ENCODE measurements at places on chromosomes 11 and 22.

GRCh38 chr11:75986966-75987365, 172.0 kb downstream of the UVRAG start:
- DNase-seq, result no peak

GRCh38 chr11:32317643-32318042, 117.7 kb downstream of the WT1 start:
- no peak for DNase-seq

GRCh38 chr11:25576320-25576719, 755.6 kb upstream of the ANO3 start:
- no peak for DNase-seq

- DNase-seq, result no peak
Observed at GRCh38 chr22:45082795-45083194, 73.0 kb upstream of the PHF21B start.

GRCh38 chr11:109795234-109795633, 298.0 kb upstream of the ZC3H12C start:
- DNase-seq, result no peak

DNA sequence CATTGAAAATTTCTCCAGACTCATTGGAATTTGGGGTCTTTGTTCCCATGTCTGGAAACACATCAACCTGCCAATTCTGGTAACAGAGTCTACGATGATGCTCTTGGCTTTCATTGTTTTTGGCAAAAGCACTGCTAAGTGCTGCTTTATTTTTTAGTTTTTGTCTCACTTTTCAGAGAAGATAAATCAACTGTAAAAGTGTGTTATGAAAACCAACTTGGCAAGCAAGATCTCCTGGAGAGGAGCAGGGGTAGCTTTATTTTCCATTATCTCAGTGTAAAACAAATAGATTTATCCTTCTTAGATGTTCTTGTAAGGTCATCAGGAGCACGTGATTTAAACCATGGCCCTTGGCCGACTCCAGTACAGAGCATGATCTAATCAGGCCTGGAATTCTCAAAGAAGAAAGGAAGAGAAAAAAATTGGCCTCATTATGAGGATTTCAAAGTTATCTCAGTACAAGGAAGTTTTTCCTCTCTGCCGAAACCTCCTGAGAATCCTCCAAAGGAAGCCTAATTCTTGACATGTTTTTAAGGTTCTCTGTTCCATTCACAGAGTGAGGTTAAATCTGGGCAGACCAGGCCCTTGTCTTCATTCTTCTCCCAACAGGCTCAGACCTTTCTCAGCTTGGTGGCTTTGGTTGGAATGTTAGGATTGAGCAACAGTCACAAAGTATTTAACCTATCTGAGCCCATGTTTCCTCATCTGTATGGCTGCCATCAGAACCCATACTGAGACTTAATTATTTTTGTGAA, 16.4 kb upstream of the PAMR1 start:
- DNase-seq, result no peak

GRCh38 chr11:120339394-120339890, 3.2 kb downstream of the ARHGEF12 start:
- no peak for DNase-seq

GRCh38 chr11:115871161-115871760, 367.0 kb upstream of the CADM1 start:
- DNase-seq, result no peak

DNA sequence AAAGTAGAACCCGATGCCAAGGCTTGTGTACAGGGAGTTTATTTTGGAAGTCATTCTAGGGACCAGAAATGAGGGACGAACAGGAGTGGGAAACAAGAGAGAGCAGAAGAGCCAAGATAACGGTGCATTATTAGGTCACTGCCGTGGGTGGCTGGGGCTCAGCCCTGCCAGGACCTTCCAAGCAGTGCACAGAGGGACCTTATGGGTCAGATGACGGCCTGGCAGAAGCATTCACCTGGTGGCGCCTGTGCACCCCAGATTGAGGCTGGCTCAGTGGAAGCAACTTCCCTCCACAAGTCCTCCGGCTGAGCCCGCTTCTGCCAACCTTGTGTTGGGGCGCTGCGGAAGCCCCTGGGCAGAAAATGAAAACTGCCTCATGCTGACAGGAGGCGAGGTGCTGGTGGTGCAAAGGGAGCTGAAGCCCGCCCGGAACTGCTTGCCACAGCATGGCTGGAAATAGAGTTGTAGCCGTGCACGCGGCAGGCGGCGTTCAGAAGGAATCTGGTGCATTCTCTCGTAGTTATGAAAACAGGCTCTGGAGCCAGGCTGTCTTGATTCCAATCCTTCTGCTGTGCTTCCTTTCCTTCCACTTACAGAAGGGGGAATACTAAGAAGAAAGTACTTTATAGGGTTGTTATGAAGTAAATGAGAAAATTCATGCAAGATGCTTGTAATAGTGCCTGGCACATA, 22.2 kb upstream of the TP53I11 start:
- DNase-seq, result no peak

DNA sequence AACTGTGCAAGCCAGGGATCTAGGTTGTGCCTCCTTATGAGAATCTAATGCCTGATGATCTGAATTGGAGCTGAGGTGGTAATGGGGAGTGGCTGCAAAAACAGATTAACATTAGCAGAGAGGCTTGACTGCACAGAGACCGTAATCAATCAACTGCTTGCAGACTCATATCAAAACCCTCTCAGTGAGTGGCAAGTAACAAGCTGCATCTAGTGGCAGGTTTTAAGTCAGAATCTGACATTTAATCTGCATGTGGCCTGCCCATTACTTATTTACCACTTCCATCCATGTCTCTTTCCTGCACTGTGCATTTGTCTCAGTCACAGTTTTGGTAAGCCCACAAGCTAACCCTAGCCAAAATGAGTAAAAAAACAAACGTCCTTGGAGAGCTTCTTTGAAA, 11.2 kb downstream of the C11orf58 start:
- DNase-seq, result no peak

DNA sequence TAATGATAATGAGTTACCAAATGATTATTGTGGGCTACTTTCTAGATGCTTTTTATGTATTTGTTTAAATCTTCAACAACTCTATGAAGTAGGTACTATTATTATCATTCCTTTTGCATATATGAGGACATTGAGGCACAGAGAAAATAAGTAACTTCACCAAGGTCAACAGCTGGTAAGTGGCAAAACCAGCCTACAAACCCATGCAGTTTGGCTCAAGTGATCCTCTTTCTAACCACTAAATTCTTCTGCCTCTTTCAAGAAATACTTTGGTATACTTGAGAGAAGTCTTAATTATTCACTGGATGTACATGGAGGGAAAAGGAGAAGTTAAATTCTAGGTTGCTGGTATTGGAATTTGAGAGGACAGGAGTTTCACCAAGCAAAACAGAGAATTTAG, 495.2 kb upstream of the CADM1 start:
- DNase-seq, result no peak

DNA sequence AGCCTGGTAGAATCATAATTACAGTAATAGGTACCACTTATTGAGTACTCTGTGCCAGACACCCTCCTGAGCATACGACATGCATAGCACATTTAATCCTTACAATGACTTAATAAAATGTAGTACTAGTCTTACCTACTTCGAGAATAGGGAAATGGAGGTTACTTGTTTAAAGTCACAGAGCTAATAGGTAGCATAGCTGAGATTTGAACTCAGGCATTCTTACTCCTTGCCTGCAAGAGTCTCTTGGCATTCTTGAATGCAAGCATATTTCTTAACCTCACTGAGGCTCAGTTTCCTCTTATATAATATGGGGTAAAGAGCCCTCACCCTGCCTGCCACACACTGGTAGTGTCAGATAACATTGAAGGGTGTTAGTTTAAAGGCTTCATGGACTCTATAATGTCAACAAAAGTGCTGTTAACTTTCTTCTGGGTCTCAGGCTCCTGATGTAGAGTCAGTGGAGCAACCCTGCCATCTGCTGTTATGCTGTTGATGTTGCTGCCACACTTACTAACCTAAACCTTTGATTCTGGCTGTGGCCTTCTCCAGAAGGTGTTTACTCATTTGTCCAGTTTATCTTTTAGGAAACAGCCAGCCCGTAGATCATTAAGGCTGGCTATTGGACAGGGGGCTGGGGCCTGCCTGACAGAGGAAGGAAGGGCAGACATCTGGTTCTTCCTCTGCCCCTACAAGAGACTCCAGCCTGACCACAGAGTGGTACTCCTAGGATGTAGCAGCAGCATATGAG, 18.9 kb downstream of the LIMK2 start:
- DNase-seq, result no peak

Data from stimulated activated CD4-positive, alpha-beta T cell treated with anti-CD3 and anti-CD28 coated beads, Interleukin-2, amount 100 ng/mL, for 24 hours (primary cell).